Central memory CD4-positive, alpha-beta T cell (primary cell): ENCODE measurements at places on chromosomes 3 and 15.

- no peak for DNase-seq
These were observed 24.7 kb upstream of the BSN start for GRCh38 chr3:49529567-49529966.

GRCh38 chr3:106582151-106582550, 713.3 kb upstream of the CBLB start:
- no peak for DNase-seq

GRCh38 chr3:124257336-124257864, 265.5 kb upstream of the ROPN1 start:
- no peak for DNase-seq

GRCh38 chr3:173217127-173217526, 76.1 kb upstream of the SPATA16 start:
- no peak for DNase-seq

DNA sequence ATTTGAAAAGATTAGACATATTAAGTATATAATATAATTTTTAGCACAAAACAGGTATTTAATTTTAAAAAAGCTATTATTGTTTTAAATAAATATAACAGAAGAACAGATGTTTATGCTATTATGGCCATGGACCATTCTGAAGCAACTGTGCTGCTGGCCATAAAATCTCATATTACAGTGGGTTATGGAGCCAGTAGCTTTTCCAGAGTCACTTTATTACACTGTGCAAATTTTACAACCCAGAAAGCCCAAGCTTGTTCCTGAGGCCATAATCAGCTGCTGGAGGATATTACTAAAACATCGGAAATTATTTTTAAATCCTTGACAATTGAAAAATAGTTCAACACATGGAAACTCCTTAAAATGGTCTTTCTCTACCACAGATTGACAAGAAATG, 557.3 kb upstream of the KCNMB2 start:
- DNase-seq = no peak

- no peak for DNase-seq
These were observed 406.9 kb downstream of the NR2F2 start for GRCh38 chr15:96737408-96737807.

DNA sequence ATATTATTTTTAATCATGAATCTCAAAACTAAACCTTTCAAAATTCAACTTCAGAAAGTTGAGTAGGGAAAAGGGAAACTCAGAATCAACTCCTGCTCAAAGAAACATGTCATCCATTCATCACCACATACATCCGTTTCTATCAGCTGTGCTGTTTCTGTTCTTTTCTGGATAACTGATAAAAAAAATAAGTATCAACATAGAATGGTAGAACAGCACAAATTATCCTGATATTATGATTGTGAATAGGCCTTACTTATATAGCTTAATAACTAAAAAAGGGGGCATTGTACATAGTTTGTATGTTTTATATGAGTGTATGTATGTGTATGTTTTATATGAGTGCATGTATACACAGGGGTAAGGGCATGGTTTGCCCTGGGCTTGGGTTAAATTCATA, 3.1 kb downstream of the TM4SF1 start:
- no peak for DNase-seq

- no peak for DNase-seq
These were observed 365.6 kb upstream of the DPPA4 start for GRCh38 chr3:109702976-109703375.

GRCh38 chr15:55183679-55184078, 13.1 kb downstream of the RSL24D1 start:
- DNase-seq = no peak
